Calu3 (cell line): ENCODE measurements at places on chromosomes 4 and X.

DNA sequence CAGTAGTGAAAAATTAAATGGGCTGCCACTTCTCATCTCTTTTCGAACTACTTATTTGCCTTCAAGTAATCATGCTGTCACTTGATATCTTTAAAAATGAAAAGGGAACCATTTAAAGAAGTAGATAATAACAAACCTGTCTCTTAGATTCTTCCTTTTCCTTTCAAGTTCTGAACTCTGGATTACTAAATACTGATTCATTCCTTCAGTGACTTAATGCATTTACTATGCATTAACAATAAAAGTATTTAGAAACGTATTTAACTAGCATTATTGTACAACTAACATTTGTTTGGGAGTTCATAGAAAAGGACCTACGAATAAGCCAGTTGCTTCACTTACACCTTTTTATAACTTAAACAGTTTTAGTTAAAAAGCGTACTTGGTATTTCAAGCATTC is 61.1 kb upstream of the RAB33B start:
- no peak for DNase-seq

DNA sequence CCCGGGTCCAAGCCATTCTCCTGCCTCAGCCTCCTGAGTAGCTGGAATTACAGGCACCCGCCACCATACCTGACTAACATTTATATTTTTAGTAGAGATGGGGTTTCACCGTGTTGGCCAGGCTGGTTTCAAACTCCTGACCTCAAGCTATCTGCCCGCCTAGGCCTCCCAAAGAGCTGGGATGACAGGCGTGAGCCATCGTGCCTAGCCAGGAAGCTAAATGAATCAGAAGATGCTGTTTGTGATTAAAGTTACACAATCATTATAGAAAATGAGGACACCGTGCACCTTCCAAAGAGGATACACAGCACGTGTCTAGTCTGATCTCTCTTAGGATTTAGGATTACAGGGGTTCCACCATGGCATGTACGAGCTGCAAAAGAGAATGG is 99.6 kb downstream of the DHRSX start:
- DNase-seq, result no peak

DNA sequence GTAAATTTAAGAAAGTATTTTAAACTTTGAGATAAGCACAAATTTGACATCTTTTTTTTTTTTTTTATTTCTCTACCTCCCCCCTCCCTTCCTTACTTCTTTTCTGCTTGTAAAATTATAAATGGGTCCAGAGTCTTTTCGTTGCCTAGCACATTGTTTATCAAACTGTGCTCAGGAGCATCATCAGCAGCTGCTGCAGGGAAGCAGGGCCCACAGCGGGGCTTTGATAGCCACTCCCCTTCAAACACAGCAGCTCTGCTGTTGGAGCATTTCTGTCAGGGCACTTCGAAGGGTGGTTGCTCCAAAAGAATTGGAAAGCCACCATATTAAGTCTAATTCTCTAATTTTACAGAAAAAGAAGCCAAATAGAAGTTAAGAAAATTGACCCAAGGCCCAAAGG is 588.3 kb downstream of the SPRY1 start:
- DNase-seq, result no peak

DNA sequence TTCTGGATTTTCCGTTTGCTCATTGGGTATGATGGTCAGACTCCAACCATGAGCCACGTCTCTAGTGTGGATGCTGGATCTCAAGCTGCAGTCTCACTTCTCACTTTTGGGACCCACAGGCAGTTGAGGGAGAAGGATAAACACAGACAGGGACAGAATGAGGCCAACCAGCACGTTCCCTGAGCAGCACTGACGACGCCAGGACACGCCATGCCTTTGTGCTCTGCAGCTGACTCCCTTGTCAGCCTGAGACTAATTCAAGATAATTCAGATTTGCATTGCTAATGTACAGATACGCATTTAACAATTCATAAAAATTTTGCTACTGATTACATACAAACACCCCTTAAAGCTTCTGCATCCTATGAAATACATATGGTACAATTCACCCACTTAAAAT is 106.5 kb downstream of the FAM193A start:
- DNase-seq, result no peak

- no peak for DNase-seq
These were observed 437.9 kb upstream of the MAOA start for GRCh38 chrX:43218198-43218597.
